ENCODE measurements at places on chromosomes 3 and 15.

DNA sequence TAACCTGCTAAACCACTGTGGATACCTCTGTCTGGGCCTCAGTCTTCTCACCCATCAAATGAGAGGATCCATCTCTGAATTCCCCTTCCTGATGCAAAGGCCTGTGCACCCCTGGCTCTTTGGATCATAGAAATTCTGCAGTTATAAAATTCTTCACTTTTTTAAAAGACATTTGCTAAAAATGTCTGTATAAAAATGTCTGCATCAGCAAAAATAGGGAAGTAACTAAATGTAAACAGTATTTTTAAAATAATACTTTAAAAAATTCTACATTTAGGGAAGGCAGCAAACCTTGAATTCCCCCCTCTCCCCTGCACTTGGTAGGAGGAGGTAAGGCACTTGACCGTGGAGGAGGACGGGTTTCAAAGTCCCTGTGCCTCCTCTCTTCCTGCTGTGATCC lies 25.6 kb upstream of the TRIM59 start:
- no peak for DNase-seq

DNA sequence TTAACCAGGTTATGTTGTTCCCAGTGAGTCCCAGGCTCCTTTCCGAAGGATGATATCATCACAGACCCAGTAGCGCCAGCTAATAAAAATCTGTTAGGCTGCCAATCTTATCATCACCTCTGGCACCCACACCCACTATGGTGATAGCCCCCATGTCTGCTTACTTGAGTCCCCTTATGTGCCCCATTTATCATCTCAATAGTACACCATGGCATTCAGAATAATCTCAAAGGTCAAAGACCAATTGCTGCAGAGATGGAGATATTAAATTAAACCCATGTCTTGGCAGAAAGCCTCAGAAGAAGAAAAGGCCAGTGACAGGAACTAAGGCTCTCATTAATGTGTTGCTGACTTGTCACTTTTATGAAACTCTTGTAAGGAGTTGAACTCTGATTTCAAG lies 32.8 kb downstream of the CPNE4 start:
- no peak for DNase-seq

DNA sequence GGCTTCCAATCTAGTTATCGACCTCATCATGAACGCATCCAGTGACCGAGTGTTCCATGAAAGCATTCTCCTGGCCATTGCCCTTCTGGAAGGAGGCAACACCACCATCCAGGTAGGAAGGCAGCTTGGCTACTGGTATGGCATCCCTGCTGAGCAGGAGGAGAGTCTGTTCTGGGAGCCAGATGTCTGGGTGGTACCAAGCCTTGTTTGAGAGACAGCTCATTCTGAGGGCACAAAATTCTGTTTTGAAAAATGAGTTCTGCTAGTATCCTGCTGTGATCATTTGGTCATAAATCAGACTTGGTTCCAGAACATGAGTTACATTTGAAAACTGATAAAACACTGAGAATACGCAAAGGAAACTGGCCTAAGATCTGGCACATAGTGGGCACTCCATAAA lies 242.1 kb downstream of the ITPR1 start:
- no peak for DNase-seq

DNA sequence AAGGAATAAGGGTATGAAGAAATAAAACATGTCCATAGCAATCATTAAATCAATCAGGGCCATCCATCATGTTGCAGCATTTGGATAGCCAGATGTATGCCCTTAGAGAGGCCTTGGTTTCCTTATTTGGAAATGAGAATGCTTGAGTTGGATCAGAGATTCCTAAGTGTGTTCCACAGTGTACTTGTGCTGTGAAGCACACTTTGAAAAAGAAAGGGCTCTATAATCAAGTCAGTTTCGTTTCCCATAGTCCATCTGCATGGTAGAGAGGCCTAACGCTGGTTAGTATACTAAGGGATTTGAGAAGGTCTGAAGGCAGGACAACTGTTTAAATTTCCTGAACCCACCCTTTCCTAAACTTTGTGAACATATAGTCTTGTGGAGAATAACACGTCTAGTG lies 30.9 kb downstream of the RBMS3 start:
- no peak for DNase-seq

DNA sequence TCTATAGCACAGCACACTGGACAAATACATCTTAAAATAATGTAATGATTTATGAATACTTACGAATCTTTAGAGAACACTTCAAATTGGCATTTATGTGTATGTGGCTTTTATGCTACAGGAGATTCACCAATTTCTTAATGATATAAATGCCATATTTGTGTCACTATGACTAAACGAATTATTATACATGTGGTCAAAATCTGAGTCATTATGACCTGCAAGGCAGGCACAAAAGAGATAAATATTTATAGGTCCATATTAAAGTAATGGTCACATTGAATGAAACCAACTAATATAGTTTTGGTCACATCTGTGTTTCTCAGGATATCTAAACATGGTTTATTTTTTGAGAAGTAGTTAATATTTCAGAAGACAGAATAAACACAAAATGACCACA lies 232.3 kb upstream of the SEMA6D start:
- DNase-seq: no peak

DNA sequence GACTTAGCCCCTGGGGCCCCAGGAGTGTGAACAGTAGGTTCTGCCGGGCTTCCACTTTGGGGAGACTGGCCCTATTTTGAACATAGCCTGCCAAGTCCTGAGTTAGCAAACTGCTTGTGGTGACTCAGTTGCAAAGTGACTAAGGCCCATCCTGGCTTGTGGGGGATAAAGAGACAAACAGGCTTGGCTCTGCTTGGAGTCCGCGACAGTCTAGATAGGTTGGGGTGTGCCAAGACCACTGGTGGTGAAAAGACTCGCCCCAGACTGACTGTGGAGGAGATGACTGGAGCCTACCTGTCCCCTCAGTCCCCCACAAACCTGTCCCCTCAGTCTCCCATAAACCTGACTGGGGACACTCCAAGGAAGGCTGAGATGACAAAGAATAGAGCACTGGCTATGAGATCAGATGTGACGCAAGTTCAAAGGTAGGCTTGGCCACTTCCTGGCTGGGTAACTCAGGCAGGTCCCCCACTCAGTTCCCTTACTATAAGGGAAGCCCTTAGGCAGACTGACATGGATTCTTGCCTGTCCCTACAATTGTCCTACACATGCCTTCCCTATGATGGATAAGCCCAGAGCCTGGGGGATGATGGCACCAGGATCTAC lies 4.3 kb downstream of the DNASE1L3 start:
- no peak for DNase-seq

DNA sequence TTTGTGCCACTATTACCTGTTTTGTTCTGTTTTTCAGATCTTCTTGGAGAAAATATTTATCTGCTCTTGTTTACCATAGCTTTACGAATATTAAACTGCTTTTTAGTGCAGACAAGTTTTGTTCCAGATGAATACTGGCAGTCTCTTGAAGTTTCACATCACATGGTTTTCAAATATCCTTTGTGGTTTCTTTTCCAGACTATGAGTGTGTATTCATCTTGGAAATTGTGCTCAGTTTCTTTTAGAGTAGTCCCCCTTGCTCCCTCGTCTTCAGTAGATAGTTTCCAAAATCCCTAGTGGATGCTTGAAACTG lies 1.2 kb downstream of the PIGB start:
- no peak for DNase-seq

- no peak for DNase-seq
These were observed 489.2 kb upstream of the UBE2E2 start for GRCh38 chr3:22713936-22714335.

- no peak for DNase-seq
These were observed at the start of gene BOC for GRCh38 chr3:113211330-113212149. Gene BOC, plus strand, starts transcription at chr3:113211557. Its CDS starts 38,246 bp downstream, at chr3:113249803.

DNA sequence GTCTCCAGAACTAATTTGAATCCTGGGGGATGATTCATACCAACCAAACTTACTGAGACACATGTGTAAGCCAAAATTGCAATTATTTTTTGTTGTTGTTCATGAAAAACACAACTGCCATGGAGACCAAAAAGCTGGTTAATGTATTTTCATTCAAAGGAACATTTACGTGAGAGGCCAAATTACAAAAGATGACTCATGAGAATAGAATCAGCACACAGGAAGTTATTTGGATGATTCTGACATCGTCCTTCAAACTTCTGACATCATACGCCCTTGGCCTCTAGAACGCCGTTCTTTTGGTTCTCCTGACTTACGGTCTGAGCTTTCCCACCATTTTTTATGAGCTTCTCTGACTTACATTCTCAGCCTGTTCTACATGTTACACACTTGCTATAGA lies 3.0 kb upstream of the ZNF280D start:
- no peak for DNase-seq

DNA sequence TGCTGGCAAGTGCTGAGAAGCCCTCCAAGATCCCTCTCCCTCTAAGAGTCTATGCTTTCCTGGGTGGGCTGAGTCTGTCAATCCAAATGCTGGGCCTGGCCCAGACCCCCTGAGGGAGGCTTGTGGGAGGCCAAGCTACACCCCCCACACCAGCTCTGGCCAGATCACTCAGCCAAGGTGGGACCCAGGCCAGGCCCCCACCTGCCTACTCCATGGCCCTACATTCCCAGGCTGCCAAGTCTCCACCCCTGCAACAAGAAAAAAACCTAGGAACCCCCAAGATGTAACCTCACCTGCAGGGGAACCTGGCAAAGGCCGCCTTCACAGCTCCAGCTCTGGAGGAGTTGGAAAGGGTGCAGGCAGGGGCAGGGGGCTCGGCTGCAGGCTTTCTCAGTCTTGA lies 109.1 kb downstream of the CHSY1 start:
- no peak for DNase-seq

GRCh38 chr3:28521663-28522062 lies 173.0 kb upstream of the AZI2 start:
- DNase-seq: no peak

DNA sequence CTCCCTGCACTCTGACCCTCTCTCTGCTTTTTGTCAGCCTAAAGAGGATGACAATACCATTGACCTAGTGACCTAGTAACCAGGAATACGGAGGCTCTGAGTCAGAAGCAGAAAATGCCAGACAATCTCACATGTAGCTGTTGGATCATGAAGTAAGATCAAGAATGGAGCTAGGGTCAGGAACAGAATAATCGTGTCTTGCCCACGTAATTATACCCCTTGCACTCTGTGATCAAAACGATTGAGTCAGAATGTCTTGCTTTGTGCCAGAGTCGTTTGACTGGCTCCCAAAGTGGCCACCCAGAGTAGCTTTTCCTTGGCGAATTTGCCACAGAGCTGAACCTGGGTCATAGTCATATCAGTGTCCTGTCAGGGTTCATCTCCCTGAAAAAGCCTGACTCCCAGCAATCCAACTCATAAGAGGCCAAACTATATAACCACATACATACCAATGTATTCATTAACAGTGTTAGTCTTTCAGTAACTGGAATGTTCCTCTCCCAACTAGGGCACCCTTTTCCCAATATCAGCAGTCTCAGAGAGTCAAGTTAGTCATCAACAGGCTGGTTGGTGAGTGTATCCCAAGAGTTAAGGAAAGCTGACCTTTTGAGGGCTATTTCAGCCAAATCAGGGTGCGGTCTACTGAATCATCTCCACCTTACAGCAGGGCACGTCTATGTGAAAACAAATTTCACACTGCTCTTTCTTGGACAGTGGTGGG lies 5.0 kb upstream of the CDV3 start:
- no peak for DNase-seq

DNA sequence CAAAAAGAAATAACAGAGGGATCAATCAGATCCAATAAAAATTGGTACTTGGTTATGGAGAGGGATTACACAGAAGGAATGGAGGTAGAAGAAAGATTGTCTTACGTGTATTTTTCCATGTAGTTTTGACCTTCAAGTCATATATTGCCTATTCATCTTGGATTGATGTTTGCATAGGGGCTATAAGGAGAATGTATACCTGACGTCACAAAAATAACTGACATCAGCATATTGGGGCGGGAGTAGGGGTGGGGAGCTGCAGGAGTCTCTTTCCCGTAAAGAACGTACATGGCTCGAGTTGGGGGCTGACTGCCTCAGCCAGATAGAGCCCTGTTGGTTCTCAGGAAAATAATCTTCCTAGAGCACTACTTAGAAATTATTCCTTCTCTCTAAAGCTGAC lies 5.9 kb upstream of the FURIN start:
- no peak for DNase-seq

DNA sequence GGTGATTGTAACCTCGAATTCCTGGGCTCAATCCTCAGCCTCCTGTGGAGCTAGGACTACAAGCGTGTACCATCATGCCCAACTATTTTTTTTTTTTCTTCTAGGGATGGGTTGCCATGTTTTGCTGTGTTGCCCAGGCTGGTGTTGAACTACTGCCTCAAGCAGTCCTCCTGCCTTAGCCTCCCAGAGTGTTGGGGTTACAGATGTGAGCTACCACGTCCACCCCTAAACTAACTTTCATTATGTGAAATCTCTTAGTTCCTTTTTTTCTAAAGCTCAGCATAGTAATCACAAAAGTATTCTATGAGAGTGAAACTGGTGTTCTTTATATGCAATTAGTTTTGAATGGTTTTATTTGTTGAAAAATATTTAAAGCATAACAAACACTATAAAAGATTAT lies 92.1 kb downstream of the XRN1 start:
- DNase-seq: no peak

DNA sequence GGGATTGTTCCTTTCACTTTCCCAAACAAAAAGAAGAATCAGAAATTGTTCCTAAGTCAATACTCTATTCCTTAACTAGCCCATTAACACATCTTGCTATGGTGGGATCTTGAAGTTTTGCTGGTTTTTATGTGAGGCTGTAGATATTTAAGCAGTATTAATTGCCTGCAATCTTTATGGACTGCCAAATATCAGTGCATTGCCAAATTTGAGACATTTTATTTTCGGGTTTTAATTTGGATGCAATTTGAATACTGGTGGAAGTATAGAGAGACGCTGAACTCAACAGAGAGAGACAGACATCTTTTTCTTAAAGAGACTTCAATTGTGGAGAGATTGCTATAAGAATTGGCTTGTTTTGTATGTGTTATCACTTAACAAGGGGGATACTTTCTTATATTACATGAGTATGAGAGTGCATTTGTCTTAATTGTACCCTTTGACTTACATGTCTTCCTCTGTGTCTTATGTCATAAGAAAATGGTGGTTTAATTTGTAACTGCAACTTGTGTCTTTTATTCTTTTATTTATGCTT lies 10.0 kb downstream of the CADM2 start:
- DNase-seq: no peak
